Body of pancreas (tissue), 4 donors: ENCODE measurements at places on chromosomes 12 and 14. TPM values are rescaled to one million over a fixed set of nuclear protein-coding genes. Genes with fewer than 3 reads are reported as not detected.

- DNase-seq = no peak
- peaks cover 8% of the 10 kb centered on the region for H3K4me1 ChIP-seq
These were observed 23.5 kb upstream of the BHLHE41 start for GRCh38 chr12:26148291-26148690.

DNA sequence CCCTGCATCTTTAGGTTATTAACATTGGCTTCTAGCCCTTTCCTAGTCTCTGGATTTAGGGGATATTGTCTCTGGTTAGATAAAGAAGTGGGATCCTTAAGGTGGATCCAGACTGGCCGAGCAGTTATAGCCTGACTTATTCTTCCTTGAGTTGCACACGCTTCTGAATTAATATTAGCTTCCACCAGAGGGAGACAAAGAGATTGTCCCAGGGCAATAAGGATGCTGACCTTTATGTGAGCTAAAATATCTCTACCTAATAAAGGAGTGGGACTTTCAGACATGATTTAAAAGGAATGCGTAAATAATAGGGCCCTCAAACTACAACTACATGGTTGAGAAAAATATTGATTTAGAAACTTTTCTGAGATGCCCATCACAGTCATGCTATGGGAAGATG, 139.7 kb downstream of the SLCO1B3 start:
- no peak overlapping the region for H3K27ac ChIP-seq
- H3K36me3 ChIP-seq = no peaks in the 10 kb centered on the region
- no peak for DNase-seq
- H3K27me3 ChIP-seq = no peaks in the 10 kb centered on the region
- H3K4me3 ChIP-seq = no peak overlapping the region
- H3K4me1 ChIP-seq = no peaks in the 10 kb centered on the region

- H3K27ac ChIP-seq = no peak overlapping the region
- no peak for DNase-seq
- H3K4me1 ChIP-seq = no peaks in the 10 kb centered on the region
- no peaks in the 10 kb centered on the region for H3K27me3 ChIP-seq
- H3K4me3 ChIP-seq = no peak overlapping the region
- no peaks in the 10 kb centered on the region for H3K36me3 ChIP-seq
These were observed 54.1 kb upstream of the FERMT2 start for GRCh38 chr14:53004976-53005375.

DNA sequence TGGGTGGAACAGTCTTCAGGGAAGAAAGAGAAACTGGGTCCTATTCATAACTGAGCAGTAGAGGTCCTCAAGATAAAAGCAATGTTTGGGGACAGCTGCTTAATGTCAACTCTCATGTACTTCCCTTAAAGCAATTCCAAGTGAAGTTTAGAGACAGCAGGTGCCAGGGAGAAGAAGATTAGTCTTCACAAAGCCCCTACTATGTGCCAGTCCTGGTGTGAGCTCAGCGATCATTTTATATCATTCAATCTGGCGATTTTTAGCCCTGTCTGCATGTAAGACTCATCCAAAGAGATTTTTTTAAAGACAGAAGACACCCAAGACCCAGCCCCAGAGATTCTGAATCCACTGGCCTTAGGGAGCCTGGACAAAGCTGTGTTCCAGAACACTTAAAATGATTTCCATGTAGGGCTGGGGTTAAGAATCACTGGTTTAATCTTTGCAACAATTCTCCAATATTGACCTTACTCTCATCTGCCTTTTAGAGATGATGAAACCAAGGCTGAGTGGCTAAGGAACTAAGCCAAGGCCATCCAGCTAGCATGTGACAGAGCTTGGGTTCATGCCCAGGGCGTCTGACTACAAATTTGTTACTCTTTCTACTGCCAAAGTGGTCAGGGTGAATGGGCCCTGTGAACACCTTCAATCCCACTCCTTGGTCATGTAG, 404.5 kb upstream of the TBX3 start:
- no peak overlapping the region for H3K4me3 ChIP-seq
- no peak overlapping the region for H3K27ac ChIP-seq
- no peaks in the 10 kb centered on the region for H3K36me3 ChIP-seq
- peak; percentile 64 for DNase-seq

DNA sequence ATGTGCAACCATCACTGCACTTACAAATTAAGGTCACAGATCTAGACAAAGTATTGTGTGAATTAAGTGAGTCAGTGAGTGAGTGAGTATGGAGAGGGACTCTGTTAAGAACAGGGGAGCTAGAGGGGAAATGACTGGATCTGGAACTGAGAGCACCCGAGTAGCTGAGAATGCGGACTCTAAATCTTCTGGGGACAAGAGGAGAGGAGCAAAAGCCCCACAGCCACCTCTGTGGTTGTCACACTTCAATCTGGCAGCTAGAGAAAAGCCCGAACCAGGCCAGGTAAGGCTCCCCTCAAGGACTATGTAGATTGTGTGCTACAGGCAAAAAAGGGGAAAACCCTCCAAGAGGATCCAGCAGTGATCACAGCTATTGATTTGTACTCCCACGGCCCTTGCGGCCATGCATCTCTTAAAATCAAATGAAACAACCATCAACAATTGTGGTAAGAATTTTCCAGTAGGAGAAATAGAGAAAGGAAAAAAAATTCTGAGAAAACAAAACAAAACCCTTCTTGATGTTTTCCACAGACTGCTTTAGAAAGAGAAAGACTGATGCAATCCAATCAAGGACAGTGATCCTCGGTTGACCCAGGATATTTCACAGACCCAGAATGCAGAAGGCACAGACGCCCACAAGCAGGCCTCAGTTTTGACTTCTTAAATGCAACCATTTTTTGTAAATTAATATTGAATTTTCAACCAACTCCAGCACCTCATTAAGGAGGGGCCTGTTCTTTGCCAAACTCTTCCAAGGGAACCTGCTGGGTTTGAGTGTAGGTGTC, 109.6 kb downstream of the SLC38A6 start:
- no peak overlapping the region for H3K27ac ChIP-seq
- no peak overlapping the region for H3K4me3 ChIP-seq
- H3K27me3 ChIP-seq = no peaks in the 10 kb centered on the region
- no peak for DNase-seq

DNA sequence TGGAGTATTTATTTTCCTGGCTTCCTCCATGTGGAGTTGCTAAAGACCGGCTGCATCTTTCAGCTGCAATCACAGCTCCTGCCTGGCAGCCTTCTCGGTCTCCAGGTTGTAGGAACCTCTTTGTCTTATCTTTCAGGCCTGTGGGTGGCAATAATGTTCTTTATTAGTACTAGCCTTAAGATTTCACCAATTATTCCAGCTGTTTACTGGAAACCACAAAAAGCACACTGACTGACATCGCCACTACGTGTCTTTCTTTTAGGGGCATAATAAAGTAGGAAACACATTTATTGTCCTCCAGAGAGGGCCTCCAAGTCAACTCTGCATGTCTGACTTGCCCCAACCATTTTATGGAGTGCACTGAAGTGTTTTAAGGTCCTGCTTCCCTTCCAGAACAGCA, 1116.5 kb upstream of the TMEM132C start:
- no peak overlapping the region for H3K4me3 ChIP-seq
- peaks cover 12% of the 10 kb centered on the region for H3K4me1 ChIP-seq
- no peaks in the 10 kb centered on the region for H3K27me3 ChIP-seq
- H3K36me3 ChIP-seq = no peaks in the 10 kb centered on the region

DNA sequence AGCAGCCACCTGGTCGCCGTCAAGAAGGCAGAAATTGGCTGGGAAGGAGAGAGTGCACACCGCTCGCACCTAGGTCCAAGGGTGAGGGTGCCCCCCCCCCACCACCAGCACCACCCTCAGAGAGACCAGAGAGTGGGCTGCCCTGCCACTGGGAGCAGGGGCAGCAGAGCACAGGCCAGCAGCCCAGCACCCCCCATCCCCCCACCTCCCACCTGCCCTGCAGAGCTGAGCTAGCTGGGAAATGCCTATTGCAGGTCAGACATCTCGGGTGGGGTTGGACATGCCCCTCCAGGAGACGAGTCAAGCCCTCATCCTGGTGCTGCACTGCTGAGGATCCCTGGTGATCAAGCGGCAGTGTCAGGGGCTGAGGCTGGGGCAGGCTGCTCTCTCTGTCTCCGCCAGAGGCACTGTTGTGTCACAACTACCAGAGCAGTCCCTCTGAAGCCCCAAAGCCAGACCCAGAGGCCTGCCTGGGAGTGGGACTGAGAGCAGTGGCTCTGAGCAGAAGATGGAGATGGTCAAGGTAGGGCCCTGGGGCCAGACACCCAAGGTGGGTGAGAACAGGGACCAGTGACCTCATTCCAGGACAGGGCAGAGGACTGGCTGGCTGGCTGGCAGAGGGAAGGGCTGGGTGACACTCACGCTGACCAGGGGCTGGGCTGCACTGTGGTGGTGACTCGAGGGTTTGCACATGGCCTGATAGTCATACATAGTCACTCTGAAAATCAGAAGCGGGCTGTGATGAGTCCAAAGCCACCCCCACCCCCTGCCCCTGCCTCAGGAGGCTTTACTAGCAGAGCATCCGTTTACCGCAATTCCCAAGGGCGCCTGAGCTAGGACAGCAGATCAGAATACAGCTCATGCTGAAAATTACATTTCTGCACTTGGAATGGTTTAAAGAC, 19.7 kb upstream of the LRTM2 start:
- H3K4me1 ChIP-seq = peaks cover 13% of the 10 kb centered on the region
- no peaks in the 10 kb centered on the region for H3K27me3 ChIP-seq
- no peak overlapping the region for H3K4me3 ChIP-seq
- H3K36me3 ChIP-seq = no peaks in the 10 kb centered on the region
- DNase-seq = no peak

DNA sequence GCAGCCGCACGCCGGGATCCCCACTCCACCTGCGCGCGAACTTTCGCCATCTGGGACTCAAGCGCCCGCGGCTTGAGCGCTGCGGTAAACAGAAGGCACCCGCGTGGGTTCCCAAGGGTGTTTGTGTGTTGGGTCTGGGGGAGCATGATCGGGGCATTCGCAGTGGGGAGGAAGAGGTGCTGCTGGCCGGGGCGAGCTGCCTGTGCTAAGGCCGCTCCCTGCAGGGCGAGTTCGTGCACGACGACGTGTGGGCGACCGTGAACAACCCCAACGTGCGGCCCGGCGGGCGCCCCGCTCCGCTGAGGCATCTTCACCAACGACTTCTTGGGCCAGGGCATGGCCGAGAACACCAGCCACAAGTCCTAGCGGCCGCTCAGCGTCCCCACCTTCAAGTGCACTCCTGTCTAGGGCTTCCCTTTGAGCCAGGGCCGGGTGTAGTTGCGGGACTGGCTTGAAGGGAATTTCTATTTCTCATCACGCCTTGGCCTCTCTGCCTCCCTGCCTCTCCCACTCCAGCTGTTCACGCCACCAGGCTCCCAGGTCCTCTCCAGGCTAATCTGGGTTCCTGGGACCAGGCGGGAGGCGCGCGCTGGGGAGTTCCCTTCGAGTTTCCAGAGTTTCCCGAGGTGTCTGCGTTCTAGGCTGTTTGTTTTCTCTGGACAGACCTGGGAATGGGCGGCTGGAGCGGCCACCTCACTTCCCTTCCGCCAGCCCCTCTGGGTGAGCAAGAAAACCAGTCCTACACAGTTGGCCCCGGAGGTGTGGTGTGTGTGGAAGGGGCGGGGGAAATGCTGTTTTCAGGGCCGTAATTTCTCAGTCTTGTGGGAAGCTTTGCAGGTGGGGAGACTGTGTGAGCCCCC, 417.8 kb upstream of the TMTC1 start:
- peaks cover 6% of the 10 kb centered on the region for H3K27me3 ChIP-seq
- peaks cover 12% of the 10 kb centered on the region for H3K4me1 ChIP-seq
- H3K4me3 ChIP-seq = no peak overlapping the region
- DNase-seq = peak; percentile 20

- H3K4me3 ChIP-seq = no peak overlapping the region
- H3K27ac ChIP-seq = no peak overlapping the region
- no peaks in the 10 kb centered on the region for H3K27me3 ChIP-seq
- H3K4me1 ChIP-seq = no peaks in the 10 kb centered on the region
These were observed 4.0 kb downstream of the CD69 start for GRCh38 chr12:9756706-9757105.

DNA sequence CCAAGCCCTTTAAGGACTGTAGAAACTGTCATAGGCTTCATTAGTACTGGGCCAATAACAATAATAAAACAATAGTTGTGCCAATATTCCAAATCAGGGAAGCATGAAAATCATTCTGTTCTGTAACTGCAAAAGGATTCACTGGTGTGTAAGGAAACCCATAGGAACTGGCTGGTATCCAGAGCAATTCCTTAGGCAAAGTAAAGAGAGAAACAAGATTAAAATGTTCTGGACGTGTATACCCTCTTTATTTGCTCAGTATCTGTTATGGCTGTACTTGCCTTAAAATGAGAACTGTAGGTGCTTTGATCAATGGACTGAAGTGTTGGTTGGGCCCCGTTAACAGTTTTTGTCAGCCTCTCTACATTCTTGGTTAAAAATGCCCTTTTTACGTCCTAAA, 72.4 kb upstream of the STAC3 start:
- no peak overlapping the region for H3K27ac ChIP-seq
- H3K36me3 ChIP-seq = no peaks in the 10 kb centered on the region
- DNase-seq = no peak
- H3K4me1 ChIP-seq = no peaks in the 10 kb centered on the region
- H3K27me3 ChIP-seq = no peaks in the 10 kb centered on the region
- H3K4me3 ChIP-seq = no peak overlapping the region

DNA sequence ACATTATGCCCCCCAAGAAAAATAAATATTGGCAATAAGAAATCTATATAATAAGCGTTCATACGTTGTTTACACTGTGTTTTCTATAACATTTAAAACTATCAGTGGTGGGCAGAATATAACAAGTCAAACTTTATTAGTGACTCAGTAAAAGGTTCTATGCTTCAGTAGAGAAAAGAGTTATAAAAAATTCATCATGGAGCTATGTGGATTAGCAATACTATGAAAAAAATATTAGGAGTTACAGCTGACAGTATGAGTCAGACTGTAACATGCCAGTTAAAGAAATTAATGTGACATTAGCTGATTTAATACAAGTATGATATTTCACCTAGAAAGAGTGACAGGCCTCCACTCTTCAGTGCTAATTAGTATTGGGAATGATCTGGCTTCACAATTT, 125.1 kb upstream of the GARIN6 start:
- H3K27me3 ChIP-seq = no peaks in the 10 kb centered on the region
- no peaks in the 10 kb centered on the region for H3K36me3 ChIP-seq
- DNase-seq = no peak
- H3K4me1 ChIP-seq = no peaks in the 10 kb centered on the region

The PLEKHG7 gene
- total RNA-seq = 1.6 TPM

The KERA gene
- total RNA-seq = not detected

The MYF5 gene
- not detected for total RNA-seq

The APPL2 gene
- total RNA-seq = 32.6 TPM

The NOVA1 gene
- total RNA-seq = 0.78 TPM

The STAB2 gene
- not detected for total RNA-seq

The ATL1 gene
- total RNA-seq = 5.4 TPM
